ENCODE measurements at places on chromosomes 5 and 9. TPM values are rescaled to one million over a fixed set of nuclear protein-coding genes. Genes with fewer than 3 reads are reported as not detected.

SLC36A3 gene
- total RNA-seq: not detected

EGFLAM gene
- total RNA-seq: 2.9 TPM

RNF44 gene
- 2.9 TPM for total RNA-seq

HTR1A gene
- not detected for total RNA-seq

CDH9 gene
- not detected for total RNA-seq

SPEF2 gene
- total RNA-seq: 2.0 TPM

MAMDC2 gene
- 4.7 TPM for total RNA-seq

TAS2R1 gene
- not detected for total RNA-seq

SOHLH1 gene
- not detected for total RNA-seq

RFX3 gene
- total RNA-seq: 5.4 TPM

EPB41L4B gene
- total RNA-seq: 0.39 TPM

THBS4 gene
- 2.1 TPM for total RNA-seq

DAB2 gene
- 135 TPM for total RNA-seq

PCDHGB5 gene
- 34.3 TPM for total RNA-seq

GOLGA1 gene
- total RNA-seq: 11.8 TPM

GARIN3 gene
- total RNA-seq: not detected

ABLIM3 gene
- total RNA-seq: 37.7 TPM

ENTREP1 gene
- 0.33 TPM for total RNA-seq

TAF11L9 gene
- not detected for total RNA-seq

ZNF366 gene
- total RNA-seq: 0.07 TPM

PITX1 gene
- 3.5 TPM for total RNA-seq

ACER2 gene
- total RNA-seq: 4.3 TPM

SLC6A7 gene
- not detected for total RNA-seq

ARSK gene
- 15.0 TPM for total RNA-seq

PCDHB4 gene
- 0.20 TPM for total RNA-seq

CDC25C gene
- 0.69 TPM for total RNA-seq

PTRH1 gene
- total RNA-seq: 17.3 TPM

TSLP gene
- total RNA-seq: 3.2 TPM

SOX30 gene
- total RNA-seq: not detected

MELK gene
- 9.6 TPM for total RNA-seq

ANXA2R gene
- 1.8 TPM for total RNA-seq

MAT2B gene
- total RNA-seq: 38.9 TPM

OBP2B gene
- not detected for total RNA-seq

FOXD4L4 gene
- total RNA-seq: 0.20 TPM

NDUFS4 gene
- 76.0 TPM for total RNA-seq

TAF11L10 gene
- not detected for total RNA-seq

TNFSF8 gene
- total RNA-seq: not detected

MAP1B gene
- 199 TPM for total RNA-seq

LCN2 gene
- not detected for total RNA-seq

INVS gene
- total RNA-seq: 30.8 TPM

HAPLN1 gene
- total RNA-seq: 144 TPM

MARVELD2 gene
- total RNA-seq: 1.6 TPM

RMI1 gene
- 6.1 TPM for total RNA-seq

ITGA2 gene
- total RNA-seq: 167 TPM

FOXD4 gene
- 0.13 TPM for total RNA-seq

NMUR2 gene
- total RNA-seq: not detected

GPRIN1 gene
- total RNA-seq: 2.9 TPM

TEX48 gene
- not detected for total RNA-seq

All from smooth muscle cell of the pulmonary artery (primary cell).